Activated CD8-positive, alpha-beta T cell treated with anti-CD3 and anti-CD28 coated beads, Interleukin-2, amount 10 ng/mL, durations not matched to agents 7 days and 5 days (primary cell): ENCODE measurements at places on chromosomes 16 and 17. TPM values are rescaled to one million over a fixed set of nuclear protein-coding genes. Genes with fewer than 3 reads are reported as not detected.

Gene STH
- not detected for total RNA-seq

Gene SYNGR2
- 44.3 TPM for total RNA-seq

DNA sequence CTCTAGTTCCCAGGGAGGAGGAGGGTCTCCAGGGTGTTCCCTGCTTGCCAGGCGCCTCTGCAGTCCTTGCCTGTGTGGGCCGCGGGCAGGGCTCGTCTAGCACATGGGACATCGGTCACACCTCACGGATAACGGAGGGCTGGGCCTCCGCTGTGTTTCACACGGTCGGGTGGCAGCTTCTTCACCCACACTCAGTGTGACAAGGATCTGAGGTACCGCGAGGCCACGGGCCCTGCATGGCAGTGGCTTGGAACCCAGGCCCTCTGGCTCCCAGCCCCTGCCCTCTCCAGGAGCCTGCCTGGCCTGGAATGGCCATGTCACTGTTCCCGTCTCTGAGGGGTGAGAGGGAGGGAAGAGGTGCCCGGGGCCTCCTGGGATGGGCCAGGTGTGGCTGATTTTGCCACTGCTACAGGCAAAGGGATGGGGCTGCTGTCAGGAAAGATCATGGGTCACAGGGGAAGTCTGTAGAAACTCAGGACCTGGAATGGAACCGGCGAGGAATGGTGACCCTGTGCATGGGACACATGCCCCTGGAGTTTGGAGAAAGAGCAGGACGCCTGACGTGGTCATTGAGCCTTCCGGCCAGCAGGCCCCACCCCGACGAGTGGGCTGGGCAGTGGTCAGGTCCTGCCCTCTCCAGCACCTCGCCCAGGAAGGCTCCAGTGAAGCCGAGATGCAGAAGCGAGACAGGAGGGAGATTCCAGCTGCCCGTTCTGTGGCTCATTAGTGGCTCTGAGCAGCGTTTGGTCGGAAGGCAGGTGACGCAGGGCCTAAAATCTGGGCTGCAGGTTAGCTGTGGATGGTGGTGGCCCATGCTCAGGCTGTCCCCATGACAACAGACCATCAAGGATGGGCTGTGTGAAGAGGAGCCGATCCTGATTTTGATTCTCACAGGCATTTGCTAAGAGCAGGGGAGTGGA is 76.5 kb upstream of the GSE1 start:
- H3K36me3 ChIP-seq, result no peaks in the 10 kb centered on the region
- H3K4me1 ChIP-seq, result peaks cover 5% of the 10 kb centered on the region
- peaks cover 3% of the 10 kb centered on the region for H3K27me3 ChIP-seq

Gene PSMC3IP
- total RNA-seq, result 19.2 TPM

GRCh38 chr16:30075503-30076275 is at the start of gene PPP4C:
Gene PPP4C (plus strand): TSS chr16:30075994. CDS start chr16:30076378, 384 bp downstream.
- H3K27me3 ChIP-seq, result no peaks in the 10 kb centered on the region
- H3K4me3 ChIP-seq, result peak within 1 kb of the TSS; percentile 93
- peak within 1 kb of the TSS; percentile 98 for H3K27ac ChIP-seq
- peaks cover 63% of the 10 kb centered on the region for H3K36me3 ChIP-seq
